Caudate nucleus (tissue), 63 donors: ENCODE measurements at places on chromosomes 13 and 19.

- no peak for DNase-seq
Measured at GRCh38 chr19:45142726-45143110, 18.1 kb downstream of the NKPD1 start.

DNA sequence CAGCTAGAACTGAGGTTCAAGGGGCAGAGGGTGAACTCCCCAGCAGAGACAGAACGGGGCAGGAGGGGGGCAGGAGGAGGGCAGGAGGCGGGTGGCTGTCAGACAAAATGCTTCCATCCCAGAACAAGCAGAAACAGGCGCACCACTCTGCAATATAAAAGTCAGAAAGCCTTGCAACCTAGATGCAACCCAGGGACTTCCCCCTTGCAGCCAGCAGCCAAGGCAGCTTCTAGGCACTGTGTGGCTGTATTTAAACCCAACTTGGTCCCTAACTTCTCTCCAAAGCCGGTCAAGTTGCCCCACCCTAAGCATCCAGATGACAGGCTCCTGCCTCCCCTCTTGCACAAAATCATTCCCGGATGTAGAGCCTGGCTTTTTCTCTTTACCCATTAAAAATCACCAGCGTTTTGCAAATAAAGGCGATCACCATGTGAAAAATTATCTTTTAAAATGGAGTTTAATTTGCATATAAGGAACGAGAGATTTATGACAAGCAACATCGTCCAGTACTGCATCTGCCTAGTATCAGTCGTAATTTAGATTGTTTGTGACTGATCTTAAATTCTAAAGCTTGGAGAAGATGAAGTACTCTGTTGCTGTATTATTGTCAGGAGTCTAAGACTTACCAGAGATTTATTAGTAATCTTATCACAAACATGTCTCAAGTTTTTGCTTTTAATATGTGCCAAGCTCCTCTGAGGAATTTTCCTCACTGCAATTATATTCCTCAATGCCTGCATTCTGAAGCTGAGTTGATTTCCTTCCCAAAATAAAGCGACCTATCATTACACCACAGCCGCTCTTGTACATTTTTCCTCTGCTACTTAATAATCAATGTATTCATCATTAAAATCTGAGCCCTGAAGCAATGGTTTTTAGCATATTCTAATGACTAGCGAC is 307.1 kb upstream of the ZNF507 start:
- DNase-seq = no peak

- no peak for DNase-seq
Measured at GRCh38 chr19:12730064-12730463, 4.4 kb downstream of the TRIR start.

DNA sequence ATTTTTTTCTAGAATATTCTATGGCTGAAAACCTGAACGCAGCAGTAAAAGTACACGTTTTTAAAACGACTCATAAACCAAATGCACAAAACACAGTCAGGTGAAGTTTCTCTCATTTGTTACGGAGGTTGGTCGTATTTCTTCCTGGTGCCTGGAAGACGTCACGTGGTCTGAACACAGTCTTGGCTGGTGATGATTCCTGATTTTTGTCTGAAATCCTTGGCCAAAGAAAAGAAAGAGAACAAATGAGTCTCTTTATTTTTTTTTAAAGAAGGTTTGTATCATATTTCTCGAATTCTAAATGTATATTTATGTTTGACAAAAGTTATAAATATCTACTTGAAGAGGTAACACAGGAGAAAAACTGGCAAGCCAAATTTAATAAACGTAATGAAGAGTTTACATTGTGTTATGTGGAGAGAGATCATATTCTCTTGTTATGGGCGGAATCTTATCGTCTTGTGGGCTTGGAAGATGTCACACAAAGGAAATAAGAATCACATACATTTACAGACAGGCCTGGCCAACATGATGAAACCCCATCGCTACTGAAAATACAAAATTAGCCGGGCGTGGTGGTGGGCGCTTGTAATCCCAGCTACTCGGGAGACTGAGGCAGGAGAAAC is 10.0 kb upstream of the PNMA8A start:
- DNase-seq = no peak

DNA sequence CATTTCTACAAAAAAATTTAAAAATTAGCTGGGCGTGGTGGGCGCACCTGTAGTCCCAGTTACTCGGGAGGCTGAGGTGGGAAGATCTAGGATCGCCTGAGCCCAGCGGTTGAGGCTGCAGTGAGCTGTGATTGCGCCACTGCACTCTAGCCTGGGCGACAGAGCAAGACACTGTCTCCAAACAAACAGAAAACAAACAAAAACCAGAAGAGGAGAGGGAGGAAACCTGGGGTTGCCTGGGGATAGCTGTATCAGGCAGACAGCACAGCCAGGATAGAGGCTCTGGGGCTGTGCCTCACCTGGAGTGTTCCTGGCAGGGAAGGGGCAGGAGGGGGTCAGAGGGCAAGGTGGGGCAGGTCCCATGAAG is 2.6 kb upstream of the POLR2E start:
- no peak for DNase-seq

DNA sequence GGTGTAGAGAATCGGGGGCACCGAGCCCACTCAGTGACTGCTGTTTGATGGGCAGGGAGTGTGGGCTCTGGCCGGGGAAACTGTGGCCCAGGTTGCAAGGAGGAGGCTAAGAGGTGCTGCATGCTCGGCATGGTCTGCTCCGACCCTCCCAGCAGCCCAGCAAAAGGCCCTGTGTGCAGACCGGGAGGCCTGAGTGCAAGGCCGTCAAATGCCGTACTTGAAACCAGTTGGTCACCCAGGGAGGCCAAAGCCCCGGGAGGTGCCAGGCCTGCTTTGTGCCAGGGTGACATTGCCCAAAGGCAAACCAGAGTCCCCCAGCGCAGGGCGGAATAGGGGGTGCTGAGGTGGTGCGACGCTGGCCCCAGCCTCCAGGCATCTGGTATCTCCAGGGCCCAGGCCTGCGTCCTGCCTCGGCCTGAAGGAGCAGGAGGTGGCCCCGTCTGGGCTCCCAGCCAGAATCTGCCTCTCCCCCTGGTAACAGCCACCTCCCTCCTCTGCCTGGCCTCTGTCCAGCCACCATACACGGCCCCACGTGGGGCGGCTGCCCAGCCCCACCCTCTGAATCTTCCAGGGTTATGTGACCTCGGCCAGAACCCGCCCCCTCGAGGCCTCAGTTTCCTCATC is 4.0 kb downstream of the PIK3R2 start:
- peak; percentile 32 for DNase-seq

DNA sequence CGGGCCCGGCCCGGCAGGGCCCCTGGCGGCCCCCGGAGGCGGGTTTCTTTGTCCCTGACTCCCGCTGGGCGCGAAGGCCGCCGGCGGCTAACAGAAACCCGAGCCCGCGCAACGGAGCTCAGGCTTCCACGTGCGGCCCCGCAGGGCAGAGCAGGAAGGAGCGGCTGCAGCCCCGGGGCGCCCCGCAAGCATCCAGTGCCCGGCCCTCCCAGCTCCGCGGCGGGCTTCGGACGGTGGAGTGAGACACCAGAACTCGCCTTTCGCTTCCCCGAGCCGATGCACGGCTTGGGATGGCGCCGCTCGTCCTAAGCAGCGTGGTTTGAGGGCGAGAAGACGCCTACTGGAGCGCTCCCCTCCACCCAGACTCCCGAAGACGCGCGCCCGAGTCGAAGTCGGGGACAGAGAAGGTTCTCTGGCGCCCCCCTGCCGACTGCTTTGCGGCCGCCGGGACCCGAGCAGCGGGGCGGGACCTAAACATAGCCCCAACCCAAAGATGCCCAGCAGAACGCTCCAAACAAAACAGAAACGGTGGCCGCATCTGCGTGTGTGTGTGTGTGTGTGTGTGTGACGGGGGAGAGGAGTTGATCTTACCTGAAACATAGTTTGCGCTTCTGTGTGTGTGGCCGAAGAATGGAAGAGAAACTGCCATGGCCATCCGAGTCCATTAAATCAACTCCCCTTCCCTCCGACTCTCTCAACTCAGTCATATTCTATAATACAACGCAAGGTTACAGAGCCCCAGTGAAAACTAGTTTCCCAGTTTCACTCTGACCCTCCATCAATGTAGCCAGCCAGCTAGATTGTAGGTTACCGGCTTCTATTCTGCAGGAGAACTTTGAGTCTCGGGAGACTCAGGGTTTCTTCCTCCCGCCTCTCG is 629 bp upstream of the FGF9 start:
- no peak for DNase-seq

DNA sequence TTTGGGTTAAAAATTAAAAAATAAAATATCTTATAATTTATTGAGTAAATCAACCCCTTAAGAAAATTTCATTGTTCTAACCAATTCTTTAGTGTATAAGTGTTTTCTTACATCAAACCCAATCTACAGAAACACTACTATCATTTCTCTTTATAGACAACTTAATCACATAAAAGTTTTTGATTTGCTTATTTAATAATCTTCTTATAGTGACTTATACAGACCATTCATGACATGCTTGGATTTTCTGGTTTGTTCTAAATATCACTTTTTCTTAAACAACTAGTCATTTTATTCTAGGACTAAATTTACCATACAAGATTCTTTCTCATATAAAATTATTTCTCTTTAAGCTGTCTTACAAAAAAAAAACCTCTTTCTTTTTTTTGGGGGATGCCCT is 27.3 kb upstream of the ZSCAN5A start:
- no peak for DNase-seq

DNA sequence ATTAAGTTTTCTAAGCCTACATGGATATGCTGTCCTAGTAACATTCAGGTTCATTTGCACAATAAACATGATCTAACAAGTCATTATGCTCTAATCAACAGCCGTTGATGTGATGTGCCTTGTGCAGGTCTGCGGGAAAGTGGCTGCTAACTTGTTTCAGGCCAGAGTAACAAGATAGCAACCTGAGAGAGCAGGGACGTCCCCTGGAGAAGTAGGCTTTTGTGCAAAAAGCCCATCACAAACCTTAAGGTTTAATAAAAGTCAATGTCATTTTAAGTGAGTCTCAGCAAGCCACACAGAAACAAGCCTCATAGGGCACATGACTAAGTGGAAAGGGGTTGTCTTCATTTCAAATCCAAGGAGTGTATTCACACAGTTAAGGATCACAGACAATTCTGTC is 17.6 kb downstream of the FOXO1 start:
- no peak for DNase-seq

DNA sequence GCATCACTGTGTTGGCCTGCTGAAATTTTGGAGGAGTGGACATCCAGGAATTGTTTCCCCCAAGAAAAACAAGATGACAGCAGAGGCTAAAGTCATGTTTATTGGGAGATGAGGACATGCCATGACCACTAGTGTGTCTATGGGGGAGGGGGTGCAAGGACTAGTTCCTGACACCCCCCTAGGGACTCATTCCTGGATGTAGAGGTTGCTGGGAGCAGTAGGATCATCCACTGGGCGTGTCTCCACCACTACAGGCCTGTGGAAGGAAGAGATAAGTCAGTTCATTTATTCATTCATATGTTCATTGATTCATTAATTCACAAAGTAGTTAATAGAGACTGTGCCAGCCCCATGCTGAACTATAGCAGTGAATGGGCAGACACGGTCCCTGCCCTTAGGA is 30.2 kb downstream of the MAP4K1 start:
- DNase-seq = no peak

- DNase-seq = no peak
Measured at GRCh38 chr13:50290186-50290585, 274.9 kb downstream of the KCNRG start.

DNA sequence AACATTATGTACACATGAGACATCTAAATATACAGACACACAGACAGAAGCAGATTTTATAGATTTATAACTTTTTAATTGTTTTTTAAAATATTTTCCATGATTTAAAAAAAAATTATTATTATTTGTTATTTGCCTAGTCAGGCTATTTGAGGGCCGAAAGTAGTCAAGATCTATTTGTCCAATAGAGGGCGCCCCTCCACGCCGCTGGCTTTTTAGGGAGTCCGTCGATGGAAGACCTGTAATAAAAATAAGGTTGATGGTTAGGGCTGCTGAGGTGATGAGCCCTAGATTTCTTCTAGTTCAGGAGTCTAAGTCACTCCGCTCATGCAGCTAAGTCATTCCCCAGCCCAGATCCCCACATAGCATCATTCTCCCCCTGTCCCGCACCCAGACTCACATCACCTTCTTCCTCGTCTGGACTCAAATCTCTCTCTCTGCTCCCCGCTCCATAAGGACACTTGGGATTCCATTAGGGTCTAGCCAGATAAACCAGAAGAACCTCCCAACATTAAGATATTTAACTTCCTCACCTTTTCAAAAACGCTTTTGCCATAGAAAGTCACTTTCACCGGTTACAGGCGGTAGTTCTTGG is 33.9 kb upstream of the CEACAM21 start:
- no peak for DNase-seq

DNA sequence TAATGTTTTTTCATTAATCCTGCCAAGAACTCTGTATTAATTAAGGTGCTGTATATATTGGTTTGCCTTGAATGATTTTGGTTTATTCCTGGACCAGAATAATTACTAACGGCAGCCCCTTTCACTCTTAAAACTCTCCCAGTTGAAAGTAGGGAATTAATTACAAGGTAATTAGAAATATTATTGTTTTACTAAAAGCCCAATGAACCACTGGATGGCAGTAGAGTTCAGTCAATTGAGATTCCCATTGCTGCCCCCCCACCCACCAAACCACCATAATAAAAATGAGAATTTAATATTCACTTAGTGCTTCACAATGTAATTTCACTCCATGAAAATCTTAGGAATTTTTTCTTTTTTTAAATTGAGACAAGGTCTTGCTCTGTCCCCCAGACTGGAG is 13.7 kb downstream of the WBP4 start:
- DNase-seq = no peak

- DNase-seq = no peak
Measured at GRCh38 chr13:90746230-90746629, 601.3 kb upstream of the MIR17HG start.

DNA sequence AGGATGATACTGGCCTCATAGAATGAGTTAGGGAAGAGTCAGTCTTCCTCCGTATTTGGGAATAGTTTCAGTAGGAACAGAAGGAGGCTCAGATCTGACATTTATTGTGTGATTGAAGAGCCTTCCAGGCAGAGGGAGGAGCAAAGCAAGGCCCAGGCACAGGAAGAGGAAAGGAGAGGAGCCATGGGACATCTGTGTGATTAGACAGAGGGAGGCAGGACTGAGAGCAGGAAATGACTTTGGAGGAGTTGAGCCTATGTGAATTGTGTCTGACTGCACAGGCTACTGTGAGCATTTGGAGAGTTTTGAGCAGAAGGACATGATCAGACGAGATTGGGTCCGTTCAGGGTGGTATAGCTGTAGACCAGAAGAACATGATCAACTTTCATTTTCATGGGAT is 8.5 kb downstream of the SIGLEC7 start:
- no peak for DNase-seq

DNA sequence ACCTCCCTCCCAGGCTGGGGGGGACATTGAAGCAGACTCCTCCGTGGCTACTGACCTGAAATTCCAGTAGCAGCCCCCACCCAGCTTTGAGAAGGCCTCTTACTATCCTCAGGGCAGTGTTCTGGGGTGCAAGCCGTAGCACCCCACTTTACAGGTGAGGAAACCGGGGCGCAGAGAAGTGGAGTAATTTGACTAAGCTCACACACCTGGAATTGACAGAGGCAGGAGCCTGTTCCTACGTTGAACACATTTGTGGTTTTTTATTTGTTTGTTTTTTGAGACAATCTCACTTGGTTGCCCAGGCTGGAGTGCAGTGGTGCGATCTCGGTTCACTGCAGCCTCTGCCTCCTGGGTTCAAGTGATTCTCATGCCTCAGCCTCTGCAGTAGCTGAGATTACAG is 14.6 kb upstream of the S1PR4 start:
- no peak for DNase-seq

GRCh38 chr19:58479303-58479702 is 3.2 kb downstream of the ZNF446 start:
- DNase-seq = no peak
